Mononuclear cell (primary cell): ENCODE measurements at places on chromosomes 3 and 15. TPM values are rescaled to one million over a fixed set of nuclear protein-coding genes. Genes with fewer than 3 reads are reported as not detected.

Gene SNTN
- total RNA-seq: not detected

Gene STARD5
- total RNA-seq: 14.1 TPM

Gene GNAT1
- total RNA-seq: not detected

Gene SCN11A
- total RNA-seq: under 0.01 TPM

Gene HHATL
- total RNA-seq: not detected

Gene SEMA3G
- total RNA-seq: 0.31 TPM

Gene KLHL40
- total RNA-seq: not detected
